SHP77 (cell line): ENCODE measurements at places on chromosomes 2 and 18.

- no peak for DNase-seq
Measured at GRCh38 chr18:48875942-48876511, 74.7 kb downstream of the SMAD7 start.

DNA sequence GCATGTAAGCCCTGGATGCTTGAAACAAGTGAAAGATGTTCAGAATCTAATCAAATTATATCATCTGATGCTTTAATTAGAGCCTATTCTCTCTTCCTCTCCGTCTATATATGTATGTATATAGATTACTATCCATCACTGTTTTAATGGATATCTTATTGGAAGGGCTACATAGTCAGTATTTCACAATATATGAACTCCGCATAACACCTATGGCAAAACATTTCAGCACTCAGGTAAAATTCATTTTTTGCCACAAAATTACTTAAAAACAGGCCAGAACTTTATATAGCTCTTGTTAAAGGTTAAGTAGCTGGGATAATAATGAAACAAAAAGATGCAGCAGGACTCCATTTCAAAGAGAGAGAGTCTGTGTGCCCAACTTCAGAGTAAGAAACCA is 1.2 kb downstream of the PJVK start:
- no peak for DNase-seq

DNA sequence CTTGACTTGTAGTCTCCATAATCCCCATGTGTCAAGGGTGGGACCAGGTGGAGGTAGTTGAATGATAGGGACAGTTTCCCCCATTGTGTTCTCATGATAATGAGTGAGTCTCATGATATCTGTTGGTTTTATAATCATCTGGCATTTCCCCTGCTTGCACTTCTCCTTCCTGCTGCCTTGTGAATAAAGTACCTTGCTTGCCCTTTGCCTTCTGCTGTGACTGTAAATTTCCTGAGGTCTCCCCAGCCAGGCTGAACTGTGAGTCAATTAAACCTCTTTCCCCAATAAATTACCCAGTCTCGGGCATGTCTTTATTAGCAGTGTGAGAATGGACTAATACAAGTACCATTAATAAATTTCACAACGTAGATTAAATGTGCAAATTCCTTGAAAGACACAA is 102.3 kb upstream of the EPB41L5 start:
- DNase-seq, result no peak

GRCh38 chr2:237055386-237056100 is 30.1 kb upstream of the COPS8 start:
- no peak for DNase-seq

- no peak for DNase-seq
Measured at GRCh38 chr2:238174291-238174690, 15.5 kb downstream of the ERFE start.

GRCh38 chr2:181185948-181186347 is 205.5 kb downstream of the UBE2E3 start:
- DNase-seq, result no peak

DNA sequence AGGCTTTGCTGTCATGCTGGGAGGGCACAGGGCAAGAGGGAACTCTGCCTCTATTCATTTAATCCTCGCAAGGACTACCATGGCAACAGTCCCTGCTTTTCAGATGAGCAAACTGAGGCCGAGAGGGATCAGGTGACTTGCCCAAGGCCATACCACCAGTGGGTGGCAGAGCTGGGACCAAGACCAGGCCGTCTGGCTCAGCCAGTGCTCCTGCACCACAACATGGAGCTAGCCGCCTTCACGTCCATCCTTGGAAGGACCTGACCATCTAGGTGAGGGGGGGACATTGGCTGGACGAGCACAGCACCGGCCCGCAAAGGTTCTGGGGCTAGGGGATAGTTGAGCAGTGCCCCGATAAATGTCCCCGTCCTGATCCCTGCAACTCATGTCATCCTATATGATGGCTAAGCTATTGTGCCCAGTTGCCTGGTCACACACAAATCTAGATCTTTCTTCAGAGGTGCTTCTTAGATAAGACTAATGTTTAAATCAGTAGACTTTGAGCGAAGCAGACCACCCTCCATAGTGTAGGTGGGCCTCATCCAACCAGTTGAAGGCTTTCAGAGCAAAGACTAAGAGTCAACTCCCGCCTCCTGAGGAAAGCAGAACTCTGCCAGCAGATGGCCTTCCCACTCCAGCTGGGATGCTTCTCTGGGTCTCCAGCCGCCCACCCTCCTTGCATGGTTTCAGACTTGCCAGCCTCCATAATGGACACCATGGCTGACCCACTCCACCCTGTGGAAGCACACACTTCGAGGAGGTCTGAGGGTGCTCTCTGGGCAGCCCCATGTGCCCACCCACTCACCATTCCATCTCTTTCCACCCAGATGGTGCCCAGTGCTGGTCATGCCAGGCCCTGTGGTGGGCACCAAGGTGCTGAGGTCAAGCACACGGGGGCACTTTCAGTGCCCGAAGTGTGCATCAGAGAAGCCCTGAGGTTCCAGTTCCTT is 214.8 kb upstream of the RAB6C start:
- DNase-seq, result no peak

GRCh38 chr2:136067459-136067858 is 50.5 kb downstream of the CXCR4 start:
- DNase-seq, result no peak

DNA sequence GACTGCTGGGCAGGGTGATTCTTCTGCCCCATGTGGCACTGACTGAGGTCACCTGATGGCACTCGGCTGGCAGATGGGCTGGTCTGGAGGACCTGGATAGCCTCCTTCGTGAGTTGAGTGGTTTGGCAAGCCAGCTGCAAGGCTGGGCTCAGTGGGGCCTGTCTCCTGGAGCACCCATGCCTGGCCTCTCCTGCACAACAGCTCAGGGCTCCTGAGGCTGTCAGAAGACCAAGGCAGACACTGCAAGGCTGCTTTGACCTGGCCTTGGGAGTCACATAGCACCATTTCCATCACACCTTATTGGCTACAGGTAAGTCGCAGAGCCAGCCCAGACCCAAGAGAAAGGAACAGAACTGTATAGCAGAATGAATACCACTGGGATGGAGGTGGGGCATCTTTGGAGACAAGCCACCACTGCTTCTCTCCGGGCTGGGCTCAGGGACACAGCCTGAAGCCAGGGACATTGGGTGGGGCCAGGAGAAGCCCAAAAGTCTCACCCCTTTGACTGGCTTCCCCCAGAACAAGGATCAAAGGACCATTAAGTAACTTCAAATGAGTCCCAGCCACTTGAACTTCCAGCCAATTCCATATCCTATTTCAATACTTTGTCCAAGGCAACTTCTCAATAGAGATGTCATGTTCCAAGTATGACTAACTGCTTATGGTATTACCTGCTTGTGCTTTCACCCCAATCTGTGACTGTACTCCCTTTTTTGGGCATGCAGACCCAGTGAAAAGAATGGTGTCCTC is 156.3 kb downstream of the CABLES1 start:
- no peak for DNase-seq

DNA sequence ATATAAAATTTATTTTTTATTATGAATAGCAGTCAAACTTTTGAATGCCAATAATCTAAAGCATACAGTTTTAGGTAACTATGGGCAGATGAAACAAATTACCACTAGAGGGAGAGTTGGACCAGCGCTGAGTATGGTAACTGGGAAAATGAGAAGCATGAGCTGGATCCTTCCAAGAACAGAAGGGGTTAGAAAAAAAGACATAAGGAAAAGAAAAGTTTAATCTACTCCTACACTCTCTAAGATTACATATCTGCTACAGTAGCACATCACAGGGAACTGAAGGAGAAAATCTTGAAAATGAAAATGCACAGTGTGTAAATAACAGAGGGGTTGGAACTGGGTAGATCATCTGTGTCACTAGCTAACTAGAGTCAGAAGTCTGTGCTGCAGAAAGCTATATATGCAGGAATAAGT is 15.5 kb downstream of the REG3G start:
- no peak for DNase-seq

DNA sequence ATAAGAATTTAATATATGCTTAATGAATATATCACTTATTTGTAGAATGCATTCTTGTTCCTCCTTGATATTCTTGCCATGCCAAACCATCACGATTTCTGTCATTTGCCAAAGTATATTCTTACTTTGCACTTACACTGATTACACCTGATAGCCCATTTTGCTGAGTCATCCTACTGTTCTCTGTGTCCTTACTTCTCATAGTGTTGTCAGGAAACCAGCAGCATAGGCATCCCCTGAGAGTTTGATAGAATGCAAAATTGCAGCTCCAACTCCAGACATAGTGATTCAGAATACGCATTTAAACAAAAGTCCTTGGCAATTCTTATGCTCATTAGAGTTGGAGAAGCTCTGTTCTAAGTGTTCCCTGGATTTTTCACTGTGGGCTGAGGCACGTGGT is 687.1 kb downstream of the DPP10 start:
- no peak for DNase-seq

GRCh38 chr2:108417254-108417653 is 31.8 kb upstream of the GCC2 start:
- DNase-seq, result no peak

DNA sequence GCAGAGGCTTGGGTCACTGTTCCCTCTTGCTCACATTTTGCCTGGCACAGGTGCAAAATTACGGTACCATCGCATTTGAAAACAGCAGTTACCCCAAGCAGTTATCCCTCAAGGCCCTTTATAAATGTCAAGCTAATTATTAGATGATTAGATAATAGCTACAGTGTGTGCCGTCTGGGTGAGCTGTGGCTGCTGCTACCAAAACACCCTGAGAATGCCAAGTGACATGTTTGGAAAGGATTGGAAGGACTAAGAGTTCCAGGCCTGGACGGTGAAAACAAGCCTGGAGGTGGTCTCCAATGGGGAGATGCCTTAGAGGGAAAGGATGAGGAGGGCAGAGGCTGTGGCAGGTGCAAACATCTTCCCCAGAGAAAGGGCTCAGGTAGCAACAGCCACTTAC is 120.6 kb downstream of the CAPN13 start:
- DNase-seq, result no peak

GRCh38 chr2:26537069-26537825 is 59.3 kb upstream of the OTOF start:
- DNase-seq, result no peak

DNA sequence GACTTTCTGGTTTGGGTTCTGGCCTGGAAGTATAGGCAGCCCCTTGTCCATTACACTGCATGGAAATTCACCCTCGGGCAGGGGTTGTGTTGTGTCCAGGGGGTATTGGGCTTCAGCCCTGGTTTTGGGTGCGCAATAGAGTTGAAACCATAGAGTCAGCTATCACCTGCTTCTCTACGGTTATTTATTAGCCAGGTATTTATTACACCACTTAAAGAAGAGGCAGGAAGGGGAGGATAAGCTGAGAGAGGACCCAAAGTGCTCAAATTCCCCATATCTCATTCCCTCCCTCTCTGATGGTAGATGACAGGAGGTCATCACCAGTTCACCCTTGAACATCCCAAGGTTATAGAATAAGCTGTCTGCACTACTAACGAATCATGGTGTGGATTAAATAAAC is 133.4 kb downstream of the HRH4 start:
- no peak for DNase-seq

- no peak for DNase-seq
Measured at GRCh38 chr2:159804941-159805340, 6.9 kb upstream of the CD302 start.

DNA sequence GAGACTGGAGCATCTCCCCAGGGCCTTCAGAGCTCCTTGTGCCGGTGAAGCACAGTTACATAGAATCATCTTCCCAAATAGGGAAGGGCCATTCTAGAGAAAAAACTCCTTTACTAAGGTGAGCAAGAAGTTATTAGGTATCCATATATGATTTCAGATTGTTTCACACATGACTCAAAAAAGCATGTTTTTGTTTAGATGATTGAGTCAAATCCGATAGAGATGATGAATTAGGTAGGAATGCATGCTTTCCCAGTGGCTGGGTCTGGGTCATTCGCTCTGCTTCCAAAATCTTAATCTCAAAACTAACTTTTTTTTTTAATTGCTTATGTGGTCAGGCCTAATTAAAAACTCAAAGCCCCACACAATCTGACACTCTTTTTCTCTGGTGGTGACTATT is 3.8 kb downstream of the NT5C1B start:
- DNase-seq, result no peak

GRCh38 chr18:6793986-6794385 is 64.5 kb downstream of the ARHGAP28 start:
- DNase-seq, result no peak

GRCh38 chr2:45713591-45713990 is 62.1 kb downstream of the PRKCE start:
- DNase-seq, result no peak

DNA sequence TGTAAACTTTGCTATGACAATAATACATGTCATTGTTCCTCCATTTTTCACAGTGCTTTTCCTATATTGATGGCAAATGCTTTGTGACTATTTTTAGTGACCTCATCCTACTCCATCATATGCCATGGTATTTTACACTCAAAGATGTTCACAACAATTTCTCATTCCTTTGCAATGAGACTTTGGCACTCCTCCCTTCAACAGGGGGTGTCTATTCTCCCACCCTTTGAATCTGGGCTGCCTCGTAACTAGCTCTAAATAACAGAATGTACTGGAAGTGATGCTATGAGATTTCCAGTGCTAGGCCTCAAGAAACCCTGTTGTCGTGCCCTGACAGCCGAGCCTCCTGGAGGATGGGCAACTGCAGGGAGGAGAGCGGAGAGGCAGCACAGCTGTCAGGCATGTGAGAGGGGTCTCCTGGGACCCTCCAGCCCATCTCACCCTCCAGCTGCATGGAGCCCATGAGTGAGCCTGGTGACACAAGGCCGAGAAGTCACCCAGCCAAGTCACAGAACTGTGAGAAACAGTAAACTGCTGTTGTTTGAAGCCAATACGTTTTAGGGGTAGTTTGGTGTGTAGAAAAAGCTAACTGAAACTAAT is 103.1 kb upstream of the APCDD1 start:
- no peak for DNase-seq

- no peak for DNase-seq
Measured at GRCh38 chr2:193679847-193680246, 1485.1 kb upstream of the TMEFF2 start.

DNA sequence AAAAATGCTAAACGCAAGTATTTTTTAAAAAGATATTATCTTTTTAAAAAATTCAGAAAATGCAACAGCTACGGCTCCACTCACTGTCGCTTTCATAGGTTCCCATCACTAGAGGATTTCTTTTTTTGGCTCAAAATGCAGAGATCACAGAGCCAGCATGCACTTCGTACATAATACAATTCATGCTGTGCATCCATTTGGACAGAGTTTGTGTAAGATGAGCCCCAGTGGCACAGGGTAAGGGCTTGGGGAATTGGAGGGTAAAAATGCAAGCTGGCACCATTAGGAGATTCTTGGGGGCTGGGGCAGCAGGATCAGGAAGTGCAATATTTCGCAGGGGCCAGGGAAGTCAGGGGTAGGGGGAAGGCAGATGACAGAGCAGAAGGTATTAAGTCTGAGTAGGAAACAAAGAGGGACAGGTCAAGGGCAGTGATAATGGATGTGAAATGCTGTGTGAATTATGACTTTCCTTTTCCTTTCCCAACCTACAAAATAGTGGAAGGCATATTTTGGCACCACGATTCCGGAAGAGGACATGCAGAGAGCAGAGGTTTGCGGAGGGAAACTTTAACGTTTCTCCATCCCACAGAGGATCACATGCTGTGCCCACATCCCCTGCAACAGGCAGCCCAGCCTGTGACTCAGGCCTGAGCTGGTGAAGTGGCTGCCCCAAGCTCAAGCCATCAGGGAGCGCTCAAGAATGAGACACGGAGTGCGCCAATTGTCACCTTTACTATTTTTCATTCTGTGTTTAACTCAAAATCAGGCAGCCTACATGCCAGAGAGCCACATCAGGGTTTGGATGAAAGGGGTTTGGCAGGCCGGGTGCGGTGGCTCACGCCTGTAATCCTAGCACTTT is 4.7 kb downstream of the CAPG start:
- no peak for DNase-seq
